ENCODE measurements at places on chromosomes 5 and 9.

DNA sequence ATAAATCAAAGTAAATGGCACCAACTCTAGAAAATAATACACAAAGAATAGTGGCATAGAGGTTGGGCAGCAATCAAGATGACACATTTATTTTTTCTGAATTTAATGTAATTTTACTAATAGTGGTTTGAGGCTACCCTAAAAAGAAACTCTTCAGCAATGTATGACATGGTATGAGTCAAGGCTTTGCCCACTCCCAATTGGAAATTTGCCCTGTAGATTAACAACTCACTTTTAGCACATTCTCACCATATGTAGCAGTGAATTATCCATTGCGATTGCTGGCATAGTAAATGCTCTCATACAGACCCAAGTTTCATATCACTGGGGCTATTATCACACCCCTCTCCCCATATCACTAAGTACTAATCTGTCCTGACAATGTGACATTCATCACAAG is 832.1 kb upstream of the ZNF608 start:
- DNase-seq, result no peak

GRCh38 chr5:138918686-138919085 is 43.6 kb upstream of the LRRTM2 start:
- DNase-seq, result no peak

GRCh38 chr5:60891667-60892066 is 47.6 kb upstream of the ELOVL7 start:
- no peak for DNase-seq

GRCh38 chr9:123424552-123425225 is 68.7 kb downstream of the CRB2 start:
- no peak for DNase-seq

GRCh38 chr5:151155775-151156506 is 1.6 kb downstream of the ANXA6 start:
- peak; percentile 23 for DNase-seq

GRCh38 chr5:52840277-52841050 is 52.7 kb downstream of the ITGA1 start:
- DNase-seq, result no peak

- peak; percentile 95 for DNase-seq
Measured at GRCh38 chr9:129023036-129023907, 4.9 kb downstream of the SH3GLB2 start.

- DNase-seq, result peak; percentile 14
Measured at GRCh38 chr9:99822109-99822805, 572 bp downstream of the NR4A3 start.

DNA sequence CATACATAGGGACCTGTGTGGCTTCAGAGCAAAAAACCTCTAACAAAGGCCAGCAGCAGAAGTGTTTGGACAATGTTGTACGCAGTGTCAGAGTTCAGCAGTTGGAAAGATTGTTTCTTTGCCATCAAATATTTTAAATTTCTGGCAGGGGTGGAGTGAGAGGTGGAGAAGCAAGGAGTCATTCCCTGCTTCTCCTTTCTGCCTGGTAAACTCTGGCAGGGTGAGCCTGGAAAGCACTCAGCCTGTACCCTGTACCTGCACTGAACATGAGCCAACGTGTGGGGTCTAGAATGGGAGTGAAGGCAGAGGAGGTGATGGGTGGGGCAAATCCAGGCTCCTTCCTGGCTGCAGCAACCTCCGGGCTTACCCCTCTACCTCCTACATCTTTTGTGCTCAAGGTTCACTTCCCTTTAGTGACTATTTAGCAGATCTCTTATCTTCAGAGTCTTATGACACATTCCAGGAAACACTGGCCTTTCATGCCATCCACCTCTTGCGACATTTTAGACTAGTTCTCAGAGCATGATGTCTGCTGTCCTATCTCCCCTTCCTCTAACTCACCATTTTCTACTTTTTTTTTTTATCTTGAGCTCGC is 445.0 kb upstream of the PIK3R1 start:
- DNase-seq, result peak; percentile 41

DNA sequence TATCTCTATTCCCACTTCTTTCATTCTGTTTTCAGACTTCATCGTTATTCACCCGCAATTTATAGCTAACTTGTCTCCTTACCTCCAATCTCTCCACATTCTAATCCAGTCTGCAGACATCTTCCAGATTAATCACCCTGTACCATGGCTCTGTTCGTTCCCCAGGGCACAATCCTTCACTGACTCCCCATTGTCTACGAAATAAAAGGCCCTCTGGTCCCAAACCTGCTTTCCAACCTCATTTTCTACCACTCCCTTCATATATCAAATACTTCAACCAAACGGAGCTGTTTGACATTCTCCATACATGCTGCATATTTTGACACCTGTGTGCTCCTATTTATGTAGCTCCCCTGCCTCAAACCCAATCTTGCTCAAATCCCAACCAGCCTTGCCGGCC is 1720.6 kb upstream of the WWC1 start:
- no peak for DNase-seq

- DNase-seq, result no peak
Measured at GRCh38 chr9:8835291-8835690, 1035.7 kb upstream of the DMAC1 start.

DNA sequence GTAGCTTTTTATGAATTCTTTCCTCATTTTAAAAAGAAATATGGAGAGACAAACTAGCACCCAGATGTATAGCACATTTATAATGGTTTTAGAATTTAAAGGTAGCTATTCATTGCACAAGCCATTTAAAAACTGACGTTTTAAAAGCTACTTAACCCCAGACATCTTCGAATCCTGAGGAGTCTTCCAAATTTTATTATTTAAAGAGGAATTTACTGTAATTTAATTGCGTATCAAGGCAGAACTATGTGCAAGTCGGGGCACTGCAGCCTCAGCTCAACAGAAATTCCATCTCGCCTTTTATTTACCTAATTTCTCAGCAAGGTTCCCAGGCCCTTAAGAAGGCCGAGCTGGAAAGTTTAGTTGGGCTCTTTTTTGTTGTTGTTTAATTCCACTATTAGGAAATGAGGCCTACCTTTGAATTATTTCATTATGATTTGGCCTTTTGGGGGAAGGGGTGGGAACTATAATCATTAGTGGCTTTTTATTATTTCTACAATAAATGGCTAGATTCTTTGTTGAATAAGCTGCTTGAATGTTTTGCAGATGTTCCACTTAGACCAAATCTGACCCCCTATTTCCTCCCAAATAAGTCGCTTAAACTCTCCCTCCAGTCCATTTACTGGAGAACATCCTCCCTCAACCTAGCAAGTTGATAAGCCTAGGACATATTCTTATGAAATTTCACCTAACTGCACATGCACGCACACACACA is 20.2 kb downstream of the NR2F1 start:
- DNase-seq, result no peak

DNA sequence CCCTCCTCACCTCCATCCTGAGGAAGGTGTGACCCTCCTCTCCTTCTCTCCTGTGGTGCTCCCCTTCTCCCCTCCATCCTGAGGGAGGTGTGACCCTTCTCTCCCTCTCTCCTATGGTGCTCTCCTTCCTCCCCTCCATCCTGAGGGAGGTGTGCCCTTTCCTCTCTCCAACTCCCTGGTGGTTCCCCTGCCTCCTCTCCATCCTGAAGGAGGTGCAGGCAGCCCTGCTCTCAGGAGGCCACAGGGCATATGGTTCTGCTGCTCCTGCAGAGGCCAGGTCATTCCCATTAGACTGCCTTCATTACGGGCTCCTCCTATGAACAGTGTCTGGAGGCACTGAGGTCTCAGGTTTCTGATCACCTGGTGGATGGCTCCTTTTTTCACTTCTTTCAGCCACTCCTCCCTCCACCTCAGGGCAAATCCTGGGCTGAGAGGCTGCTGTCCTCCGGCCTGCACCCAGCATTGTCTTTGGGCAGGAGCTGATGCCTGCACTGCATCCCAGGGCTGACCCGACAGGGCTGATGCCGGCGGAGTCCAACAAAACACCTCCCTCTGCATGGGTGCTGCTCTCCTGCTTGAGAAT is 197.1 kb downstream of the MED10 start:
- no peak for DNase-seq

DNA sequence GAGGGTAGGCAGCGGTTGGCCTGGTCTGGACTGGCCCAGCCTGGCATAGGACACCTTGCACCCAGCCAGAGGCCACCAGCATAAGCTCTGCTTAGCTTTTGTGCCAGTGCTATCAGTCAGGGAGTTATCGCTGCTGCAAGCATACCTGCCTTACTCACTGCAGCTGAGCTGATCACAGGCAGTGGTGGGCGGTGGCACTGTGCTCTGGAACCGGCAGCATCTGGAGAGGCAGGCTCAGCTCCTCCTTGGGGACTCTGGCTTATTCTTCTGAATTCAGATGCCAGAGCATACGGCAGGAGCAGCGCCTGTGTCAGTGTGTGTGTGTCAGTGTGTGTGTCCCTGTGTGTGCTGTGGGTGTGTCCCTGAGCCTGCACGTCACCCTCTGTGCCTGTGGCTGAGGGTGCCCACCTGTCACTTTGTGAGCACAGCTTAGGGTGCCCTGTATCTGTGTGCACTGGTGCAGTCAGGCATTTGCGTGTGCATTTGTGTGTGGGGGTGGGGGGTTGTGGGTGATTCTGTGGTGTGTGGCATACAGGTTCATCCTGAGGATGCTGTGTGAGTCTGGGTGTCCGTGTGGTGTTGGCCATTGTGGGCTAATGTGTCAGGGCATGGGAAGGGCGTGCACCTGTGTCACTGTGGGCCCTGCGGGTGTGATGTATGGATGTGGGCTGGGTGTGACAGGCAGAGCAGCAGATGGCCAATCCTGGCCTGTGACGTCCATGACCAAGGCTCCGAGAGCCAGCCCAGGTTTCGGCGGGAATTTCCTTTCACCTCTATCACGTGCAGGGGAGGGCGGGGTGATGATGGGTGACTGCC is 23.5 kb downstream of the LMX1B start:
- DNase-seq, result no peak

DNA sequence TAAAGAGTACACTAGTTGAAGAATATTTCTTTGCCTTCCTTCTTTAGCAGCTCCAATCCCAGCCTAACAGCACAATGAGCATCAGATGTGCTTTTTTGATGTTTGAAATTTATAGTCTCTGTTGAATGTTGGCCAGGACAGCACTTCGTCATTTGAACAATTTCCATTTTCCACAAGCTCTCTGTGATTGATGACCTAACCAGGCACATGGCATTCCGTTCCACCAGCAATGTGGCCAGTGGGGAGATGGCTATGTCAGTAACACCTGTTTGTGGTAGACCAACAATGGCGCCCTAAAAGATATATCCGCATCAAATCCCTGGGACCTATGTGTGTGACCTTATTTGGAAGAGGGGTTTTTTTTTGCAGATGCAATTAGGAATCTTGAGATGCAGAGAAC is 66.8 kb downstream of the PALM2AKAP2 start:
- no peak for DNase-seq

DNA sequence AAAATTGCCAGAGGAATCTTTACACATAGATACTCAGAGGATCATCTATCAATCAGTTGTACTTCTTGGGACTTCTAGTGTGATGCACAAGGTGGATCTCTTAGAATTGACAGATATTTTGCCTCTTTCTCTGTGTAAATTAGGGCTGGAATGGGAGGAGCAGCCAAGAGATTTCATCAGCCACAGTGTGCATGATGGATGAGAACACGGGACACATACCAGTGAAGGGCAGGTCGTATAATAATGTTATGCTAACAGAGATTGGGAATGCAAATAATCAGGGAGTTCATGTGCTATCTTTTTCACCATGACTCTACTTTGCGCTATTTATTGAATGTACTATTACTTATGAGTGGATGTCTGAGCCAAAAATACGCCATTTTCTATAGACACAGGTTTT is 43.3 kb upstream of the ISOC1 start:
- DNase-seq, result no peak

DNA sequence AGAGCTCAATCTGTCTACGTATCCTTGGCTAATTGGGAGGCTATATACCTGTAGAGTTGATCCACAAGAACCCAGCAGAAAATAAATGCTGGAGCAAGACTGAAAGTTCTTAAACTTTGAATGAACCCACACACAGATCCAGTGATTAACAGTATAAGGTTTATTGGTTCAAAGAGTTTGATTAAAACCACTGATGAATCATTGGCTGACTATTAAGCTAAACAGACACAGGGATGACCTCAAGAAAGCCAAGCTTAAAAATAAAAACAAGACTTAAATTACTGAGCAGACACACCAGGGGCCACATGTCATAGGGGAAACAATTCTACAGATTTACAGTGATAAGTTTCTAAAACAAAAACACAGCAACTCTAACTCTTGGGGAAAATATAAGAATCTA is 163.6 kb downstream of the SPATA31D1 start:
- no peak for DNase-seq

GRCh38 chr5:63916786-63917185 is 45.5 kb downstream of the HTR1A start:
- DNase-seq, result no peak

- no peak for DNase-seq
Measured at GRCh38 chr5:148887123-148887881, 60.9 kb downstream of the ADRB2 start.

DNA sequence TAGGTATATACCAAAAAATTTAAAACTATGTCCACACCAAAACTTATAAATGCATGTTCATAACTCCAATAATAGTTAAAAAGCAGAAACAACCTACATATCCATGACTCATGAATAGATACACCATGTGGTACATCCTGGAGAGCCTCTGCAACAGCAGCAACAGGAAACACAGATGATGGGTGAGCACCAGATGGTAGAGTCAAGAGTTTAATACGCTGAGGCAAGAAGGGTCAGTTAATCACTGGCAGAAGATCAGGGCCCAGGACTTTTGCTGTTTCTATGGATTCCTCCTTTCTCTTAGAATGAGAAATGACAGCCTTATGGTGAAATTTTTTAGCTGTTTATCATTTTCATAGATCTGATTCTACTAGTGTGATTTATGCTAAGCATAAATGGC is 351.8 kb upstream of the ADAMTSL1 start:
- DNase-seq, result no peak

DNA sequence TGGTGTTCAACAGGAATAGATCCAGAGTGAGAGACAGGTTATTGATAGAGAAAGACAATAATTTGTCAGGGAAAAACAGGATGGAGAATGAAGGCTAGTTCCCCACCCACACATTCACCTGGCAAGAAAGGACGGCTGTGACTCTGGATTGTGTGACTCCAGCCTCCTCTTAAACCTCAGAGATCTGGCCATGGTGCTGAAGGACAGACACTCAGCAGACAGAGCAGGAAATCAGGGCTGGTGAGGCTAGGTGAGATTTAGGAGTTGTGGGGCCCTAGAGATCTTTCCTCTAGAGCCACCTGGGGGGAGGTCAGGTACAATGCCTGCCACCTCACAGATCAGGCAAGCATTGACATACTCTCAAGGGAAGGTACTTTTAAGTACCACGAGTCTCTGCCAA is 15.2 kb downstream of the OR1B1 start:
- peak; percentile 4 for DNase-seq

DNA sequence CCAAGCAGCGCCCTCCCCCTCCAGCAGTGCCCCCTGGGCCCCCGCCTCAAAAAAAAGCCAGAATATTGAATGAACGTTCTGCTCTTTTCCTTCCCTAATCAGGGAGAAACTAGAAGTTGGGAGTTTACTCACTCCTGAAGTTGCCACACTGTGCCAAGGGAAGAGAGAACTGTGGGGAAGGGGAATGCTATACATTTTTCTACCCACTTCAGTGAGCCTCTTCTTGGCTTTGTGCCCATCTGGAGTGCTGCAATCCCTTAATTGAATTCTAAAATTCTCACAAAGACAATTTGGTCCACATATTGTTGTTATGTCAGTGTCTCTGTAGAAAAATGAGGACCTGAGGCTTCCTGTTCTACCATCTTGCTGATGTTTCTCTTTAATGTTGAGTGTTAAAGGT is 443.7 kb downstream of the DIRAS2 start:
- no peak for DNase-seq
